ENCODE measurements at places on chromosomes 12 and 14.
A peak's percentile ranks its signal among the peaks of the same experiment; 100 is the strongest.

DNA sequence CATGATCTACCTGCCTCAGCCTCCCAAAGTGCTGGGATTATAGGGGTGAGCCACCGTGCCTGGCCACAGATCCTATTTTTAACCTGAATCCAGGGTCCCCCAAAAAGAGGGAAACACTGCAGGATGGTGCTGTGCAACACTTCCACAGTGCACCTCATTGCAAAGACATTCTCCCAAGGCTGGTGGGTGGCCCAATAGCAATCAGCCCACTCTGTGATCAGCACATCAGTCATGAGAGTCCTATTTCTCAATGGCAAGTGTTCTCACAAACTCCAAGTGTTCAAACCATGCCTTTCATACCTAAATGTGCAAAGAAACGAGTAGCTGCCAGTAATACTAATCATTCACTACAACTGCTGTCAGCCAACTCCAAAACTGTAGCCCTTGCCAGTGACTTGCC is 612.9 kb downstream of the CCER1 start:
- no peak for DNase-seq

- peak; percentile 38 for DNase-seq
Measured at GRCh38 chr12:116861320-116861719, 19.9 kb downstream of the HRK start.

DNA sequence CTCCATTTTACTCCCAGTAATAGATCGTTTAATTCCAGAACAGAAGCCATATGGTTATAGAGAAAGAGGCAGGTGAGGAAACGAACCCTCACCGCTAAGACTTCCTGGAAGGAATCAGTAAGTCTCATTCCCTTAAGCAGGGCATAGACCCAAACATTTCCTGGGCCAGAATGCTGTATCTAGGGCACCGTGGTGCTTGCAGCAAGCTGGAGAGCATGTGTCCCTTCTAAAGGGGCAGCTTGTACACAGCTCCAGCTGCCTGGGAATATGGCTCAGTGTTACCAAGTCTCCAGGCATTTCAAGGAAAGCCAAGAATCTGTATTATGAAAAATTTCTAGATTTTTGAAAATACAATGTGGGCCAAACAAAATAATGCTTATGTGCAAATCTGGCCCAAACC is 73.4 kb downstream of the PPM1H start:
- no peak for DNase-seq

GRCh38 chr12:116604951-116605641 is 45.9 kb downstream of the MAP1LC3B2 start:
- DNase-seq, result no peak

GRCh38 chr12:62878211-62878610 is 56.7 kb downstream of the PPM1H start:
- DNase-seq, result no peak

Measured in bone marrow (tissue), 2 donors.